Pericardium fibroblast (primary cell): ENCODE measurements at places on chromosomes 7 and 10. TPM values are rescaled to one million over a fixed set of nuclear protein-coding genes. Genes with fewer than 3 reads are reported as not detected.

Gene SUGCT
- total RNA-seq: 7.0 and 11.1 TPM in 2 replicates

Gene COL13A1
- 3.3 and 4.9 TPM in 2 replicates for total RNA-seq

Gene FGF8
- not detected in 2 replicates for total RNA-seq

Gene CALML5
- total RNA-seq: not detected in 2 replicates

Gene GRM3
- total RNA-seq: not detected in 2 replicates

Gene STAG3
- 0.17 and 0.23 TPM in 2 replicates for total RNA-seq

Gene COPG2
- total RNA-seq: 12.1 and 23.3 TPM in 2 replicates

Gene GIMAP7
- total RNA-seq: not detected in 2 replicates

Gene SKIDA1
- 1.4 and 4.0 TPM in 2 replicates for total RNA-seq

Gene OPTN
- total RNA-seq: 60.3 and 63.6 TPM in 2 replicates

Gene ANKRD7
- 0.26 TPM in 1 of 2 replicates, not detected in the other for total RNA-seq

Gene MAGI2
- total RNA-seq: 4.0 and 6.3 TPM in 2 replicates

Gene ENKUR
- total RNA-seq: not detected in 2 replicates

Gene SLIT1
- not detected in 2 replicates for total RNA-seq

Gene LIPM
- total RNA-seq: 0.34 TPM in 1 of 2 replicates, not detected in the other
